ENCODE measurements at places on chromosomes 3 and 15.

DNA sequence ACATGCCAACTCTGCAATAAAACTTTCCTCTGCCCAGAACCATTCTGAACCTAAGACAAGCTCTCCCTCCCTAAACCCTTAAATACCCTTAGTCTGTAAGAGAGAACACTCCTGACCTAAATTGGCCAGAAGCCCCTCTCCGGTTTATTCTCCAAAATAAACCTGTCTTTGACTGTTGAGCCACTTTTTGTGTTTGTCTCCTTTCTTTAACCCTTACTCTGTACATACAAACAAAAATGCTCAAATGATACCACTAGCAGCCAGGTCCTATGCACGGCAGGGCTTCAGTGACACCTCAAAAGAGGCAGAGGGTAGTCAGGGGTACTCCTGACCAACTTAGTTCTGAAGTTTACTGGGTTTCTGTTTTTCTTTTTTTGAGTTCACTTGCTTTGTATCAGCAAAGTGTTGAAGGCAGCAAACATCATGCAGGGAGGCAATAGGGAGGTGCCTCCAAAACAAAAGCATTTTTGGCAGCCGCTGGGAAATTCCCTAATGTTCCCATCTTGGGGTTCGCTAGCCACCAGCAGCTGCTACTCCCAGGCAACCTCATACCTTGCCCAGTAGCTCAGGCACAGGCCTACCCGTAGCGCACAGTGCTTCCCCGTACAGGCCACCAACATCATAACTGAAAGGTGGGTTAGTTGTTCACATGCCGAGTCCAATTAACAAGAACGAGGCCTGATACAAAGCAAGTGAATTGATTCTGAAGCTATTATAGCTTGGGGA lies 62.9 kb upstream of the GCNT3 start:
- DNase-seq, result no peak

- DNase-seq, result no peak
Observed at GRCh38 chr15:55403531-55403930, 4.6 kb downstream of the CCPG1 start.

DNA sequence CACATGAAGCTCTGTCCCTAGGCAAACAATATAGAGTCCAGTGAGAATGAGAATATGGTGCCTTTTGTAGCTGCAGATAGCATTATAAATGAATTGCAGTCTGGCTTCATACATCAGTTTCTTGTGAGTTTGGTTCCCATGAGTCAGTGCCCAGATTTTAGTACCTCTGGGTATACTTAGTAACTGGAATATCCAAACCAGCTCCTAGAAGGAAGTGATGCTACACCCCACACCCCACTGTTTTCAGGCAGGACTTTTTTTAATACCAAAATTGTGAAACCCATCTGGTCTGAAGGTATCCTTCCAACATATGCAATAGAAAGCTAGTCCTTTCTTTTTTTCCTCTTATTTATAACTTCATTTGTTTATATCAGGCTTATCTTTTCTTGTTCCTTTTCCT lies 42.1 kb upstream of the FOXP1 start:
- DNase-seq, result no peak

DNA sequence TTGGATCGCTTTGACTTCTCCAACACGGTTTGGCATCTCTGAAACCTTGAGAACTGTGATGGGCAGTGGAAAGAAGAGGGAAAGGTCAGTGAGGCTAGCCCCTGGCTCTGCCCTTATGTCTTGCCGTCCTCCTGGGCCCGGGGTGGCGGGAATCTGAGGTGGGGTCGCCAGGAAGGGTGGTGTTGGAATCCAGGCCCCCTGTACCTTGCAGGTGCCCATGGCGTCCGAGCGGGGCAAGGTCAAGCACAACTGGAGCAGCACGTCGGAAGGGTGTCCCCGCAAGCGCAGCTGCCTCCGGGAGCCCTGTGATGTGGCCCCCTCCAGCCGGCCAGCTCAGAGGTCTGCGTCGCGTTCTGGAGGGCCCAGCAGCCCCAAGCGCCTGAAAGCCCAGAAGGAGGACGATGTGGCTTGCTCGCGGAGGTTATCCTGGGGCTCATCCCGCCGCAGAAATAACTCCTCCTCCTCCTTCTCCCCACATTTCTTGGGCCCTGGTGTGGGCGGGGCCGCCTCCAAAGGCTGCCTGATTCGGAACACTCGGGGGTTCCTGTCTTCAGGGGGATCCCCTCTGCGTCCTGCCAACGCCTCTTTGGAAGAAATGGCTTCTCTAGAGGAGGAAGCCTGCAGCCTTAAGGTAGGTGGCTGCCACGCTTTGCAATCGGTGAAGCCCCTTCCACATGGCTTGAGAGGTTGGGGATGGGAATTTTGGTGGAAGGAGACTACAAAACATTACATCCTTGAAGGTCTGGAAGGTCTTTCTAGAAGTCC lies 907 bp downstream of the TATDN2 start:
- DNase-seq, result peak; percentile 53

GRCh38 chr3:112539825-112540650 lies 21.7 kb downstream of the ATG3 start:
- DNase-seq, result no peak

- DNase-seq, result peak; percentile 42
Observed at GRCh38 chr15:22979238-22980188, 655 bp downstream of the CYFIP1 start.

- DNase-seq, result no peak
Observed at GRCh38 chr3:23573827-23574226, 231.9 kb upstream of the UBE2E1 start.

DNA sequence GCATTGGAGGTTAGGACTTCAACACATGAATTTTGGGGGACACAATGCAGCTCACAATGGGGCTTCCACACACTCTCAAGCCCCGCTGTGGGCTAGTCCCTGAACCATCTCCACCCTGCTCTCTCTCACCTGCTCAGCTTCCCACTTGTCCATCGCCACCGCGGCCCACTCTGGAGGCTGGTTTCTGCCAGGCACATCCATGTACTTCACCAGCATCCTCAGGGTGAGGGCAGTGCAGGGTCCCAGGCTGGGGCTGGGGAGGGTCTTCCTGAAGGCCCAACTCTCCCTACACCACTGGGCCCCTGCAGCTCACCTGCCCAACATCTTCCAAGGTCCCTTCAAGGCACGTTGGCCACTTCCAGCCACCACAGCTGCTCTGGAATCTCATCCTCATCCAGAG lies 46.4 kb downstream of the KLF15 start:
- DNase-seq, result no peak

GRCh38 chr3:174869448-174869847 lies 10.3 kb downstream of the NAALADL2 start:
- no peak for DNase-seq

DNA sequence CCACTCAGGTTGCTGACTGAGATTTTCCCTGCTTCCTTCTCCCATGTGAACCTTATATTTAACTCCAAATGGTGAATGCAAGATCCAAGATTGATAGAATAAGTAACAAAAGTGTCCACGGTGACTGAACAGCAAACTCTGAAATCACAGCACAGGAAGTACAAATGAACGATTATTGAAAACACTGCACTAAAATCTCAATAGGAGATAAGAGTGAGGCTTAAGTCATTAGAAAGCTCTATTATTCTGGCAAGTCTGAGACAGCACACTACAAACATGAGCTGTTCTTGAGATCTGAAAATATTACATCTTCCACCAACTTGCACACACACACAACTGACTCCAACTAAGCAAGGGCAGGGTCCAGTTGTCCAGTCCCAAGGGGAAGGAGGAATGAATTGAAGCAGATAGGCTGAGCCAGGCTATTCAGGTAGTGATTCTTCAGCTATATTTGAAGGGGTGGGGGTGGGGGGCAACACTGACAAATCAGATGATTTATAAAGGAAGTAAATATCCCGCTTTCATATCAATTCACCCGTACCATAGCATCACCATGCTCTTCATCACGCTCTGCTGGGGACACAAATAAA lies 2.9 kb downstream of the ZNF385D start:
- DNase-seq, result no peak

- DNase-seq, result no peak
Observed at GRCh38 chr15:31341496-31342195, 15.0 kb downstream of the KLF13 start.

DNA sequence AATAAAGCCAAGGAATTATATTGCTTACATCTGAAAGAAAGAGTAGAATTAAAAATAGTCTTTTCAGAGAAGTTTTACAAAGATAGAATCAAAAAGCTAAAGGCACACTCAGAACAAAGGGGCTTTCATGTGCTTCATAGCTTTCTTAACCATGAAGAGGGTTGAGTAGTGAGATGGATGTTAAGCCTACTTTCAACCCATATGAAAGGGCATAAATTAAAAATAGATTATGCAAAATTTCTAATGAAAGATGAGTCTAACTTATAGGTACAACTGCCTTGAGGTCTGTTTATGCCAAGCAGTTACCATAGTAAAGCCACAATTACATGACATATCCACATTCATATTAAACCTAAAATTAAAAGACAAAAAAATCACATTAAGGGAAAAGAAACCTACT lies 223.3 kb upstream of the ARHGEF26 start:
- no peak for DNase-seq

Measured in CD4-positive, alpha-beta T cell treated with Interleukin-17A for 4 hours (primary cell).